ENCODE measurements at places on chromosomes 16 and 17.

DNA sequence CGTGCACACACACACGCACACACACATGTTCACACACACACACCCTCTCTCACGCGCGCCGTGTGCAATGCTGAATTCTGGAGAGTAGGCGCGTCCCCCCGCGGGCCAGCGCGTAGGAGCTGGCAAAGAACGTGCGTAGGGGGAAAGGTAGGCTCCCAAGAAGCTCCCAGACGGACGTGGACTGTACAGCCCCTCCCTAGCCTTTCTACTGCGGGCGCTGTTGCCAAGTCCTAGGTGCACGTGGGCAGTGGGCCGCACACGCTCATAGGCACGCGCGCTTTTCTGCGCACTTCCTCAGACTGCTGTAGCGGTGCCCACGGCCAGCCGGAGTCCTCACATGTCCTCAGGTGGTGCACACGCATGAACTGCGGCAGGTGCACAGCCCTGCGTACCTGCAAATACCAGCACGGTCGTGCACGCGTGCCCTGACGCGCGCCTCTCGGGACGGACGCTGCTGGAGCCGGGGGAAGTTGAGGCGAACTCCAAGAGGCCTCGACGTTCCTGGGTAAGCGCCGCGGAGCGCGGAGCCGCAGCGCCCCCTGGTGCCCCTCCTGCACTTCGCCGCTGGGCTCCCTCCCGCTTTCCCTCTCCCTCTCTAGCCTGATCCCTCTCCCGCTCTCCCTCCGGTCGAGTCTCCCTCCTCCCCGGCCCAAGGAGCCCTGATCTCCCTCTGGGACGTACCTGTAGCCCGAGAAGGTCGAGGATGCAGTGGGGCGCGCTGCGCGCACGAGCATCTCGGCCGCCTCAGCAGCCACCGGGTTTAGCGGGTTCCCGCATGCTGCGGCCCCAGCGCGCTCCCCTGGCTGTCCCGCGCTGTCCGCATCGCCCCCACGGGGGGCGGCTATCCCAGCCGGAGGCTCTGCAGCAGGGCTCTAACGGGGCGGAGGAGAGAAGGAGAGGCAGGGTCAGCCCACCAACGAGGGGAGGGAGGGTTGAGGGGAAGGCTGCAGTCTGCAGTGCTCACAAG, 749 bp downstream of the GRIN2A start:
- DNase-seq = peak; percentile 88

GRCh38 chr17:43308999-43309398, 75.2 kb upstream of the RNU2-1 start:
- no peak for DNase-seq

DNA sequence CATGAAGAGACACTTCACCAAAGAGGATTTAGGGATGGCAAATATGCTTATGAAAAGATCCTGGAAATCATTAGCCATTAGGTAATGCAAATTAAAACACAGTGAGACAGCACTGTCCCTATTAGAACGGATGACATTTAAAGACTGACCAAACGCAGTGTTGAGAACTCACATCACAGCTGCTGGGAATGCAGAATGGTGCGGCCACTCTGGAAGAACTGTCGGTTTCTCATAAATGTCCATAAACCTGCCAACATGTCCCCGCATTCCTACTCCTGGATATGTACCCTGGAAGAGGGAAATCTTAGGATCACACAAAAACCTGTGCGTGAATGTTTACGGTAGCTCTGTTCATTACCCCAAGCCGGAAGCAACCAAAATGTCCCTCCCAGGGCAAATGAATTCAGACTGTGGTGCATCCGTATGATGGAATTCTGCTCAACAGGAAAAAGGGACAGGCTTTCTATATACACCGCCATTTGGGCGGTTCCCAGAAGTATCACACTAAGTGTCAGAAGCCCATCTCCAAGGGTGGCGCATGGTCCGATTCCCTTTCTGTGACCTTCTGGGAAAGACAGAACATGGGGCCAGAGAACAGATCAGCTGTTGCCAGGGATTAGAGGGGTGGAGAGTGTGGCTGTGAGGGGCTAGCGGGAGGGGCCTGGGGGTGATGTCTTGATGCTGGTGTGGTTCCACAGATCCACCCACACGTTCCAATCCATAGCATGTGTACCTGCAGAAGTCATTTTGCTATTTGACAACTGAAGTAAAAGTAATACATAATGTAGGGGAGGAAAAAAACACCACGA, 197.2 kb upstream of the CHMP6 start:
- no peak for DNase-seq

DNA sequence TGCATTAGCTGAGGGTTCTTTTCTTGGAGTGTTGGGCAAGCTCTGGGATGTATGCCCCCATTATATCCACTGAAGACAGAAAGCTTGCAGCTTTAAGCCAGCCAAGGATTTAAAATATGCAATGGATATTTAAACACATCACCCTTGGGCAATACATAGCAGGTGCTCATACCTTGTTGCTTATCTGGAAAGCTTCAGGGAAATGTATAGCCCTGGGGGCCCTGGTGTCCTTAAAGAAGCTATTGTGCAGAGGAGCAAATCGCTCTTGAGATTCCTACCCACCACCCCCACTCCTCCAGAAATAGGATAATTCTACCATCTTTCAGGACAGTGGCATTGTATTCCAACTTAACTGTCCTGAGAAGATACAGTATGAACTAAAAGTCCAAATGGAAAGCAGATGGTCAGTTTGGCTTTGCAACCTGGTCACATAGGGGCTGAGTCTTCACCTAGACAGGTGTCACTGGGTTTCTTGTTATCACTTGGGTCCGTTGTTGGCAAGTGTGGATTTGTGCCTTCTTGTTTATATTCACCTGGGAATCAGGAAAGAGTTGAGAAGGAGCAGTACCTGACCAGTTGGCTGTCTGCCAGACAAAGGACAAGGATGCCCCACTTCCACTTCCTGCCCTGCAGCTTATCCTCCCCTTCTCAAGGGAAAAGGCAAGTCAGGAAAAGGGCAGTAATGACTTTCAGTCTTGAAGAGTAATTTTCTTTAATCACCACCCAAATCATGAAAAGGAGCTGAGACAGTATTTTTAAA, 3.4 kb downstream of the ANKRD40CL start:
- no peak for DNase-seq

GRCh38 chr17:15967706-15968399, 22.9 kb downstream of the ADORA2B start:
- no peak for DNase-seq

DNA sequence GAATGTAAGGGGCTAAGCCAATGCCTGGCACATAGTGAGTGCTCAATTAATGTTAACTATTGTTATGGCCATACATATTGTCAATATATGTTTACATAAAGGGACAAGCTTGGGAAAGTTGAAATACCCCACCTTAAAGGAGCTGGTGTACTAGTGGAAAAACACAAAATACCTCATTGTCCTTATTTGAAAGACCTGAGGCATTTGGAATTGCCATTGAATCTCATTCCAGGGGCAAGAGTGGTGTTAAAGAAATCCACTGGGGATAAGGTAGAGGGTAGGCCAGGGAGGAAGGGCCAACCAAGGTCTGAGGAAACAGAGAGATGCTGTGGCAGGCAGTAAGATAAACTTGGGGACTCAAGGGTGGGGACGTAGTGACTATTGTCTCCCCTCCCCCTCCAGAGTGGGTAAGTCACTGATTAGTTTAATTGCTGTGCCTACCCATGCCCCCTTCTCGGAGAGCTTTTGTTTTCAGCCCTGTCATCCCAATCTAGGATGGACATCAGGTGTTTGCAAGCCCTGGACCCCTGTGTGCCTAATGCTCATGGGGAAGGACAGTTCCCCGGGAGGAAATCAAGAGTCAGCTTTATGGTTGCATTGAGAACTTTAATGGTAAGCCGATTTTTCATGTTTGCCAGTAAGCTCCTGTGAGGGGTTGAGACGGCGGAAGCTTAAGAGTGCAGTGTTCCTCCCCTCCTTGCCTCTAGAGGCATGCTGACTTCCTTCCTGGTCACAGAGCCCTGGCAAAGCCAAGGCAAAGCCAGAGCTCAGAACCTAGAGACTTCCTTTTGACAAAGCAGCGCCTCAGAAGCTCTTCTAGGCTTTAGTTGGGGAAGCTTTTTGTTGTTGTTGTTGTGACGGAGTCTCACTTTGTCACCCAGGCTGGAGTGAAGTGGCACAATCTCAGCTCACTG, 2.5 kb upstream of the HEATR9 start:
- peak; percentile 70 for DNase-seq

DNA sequence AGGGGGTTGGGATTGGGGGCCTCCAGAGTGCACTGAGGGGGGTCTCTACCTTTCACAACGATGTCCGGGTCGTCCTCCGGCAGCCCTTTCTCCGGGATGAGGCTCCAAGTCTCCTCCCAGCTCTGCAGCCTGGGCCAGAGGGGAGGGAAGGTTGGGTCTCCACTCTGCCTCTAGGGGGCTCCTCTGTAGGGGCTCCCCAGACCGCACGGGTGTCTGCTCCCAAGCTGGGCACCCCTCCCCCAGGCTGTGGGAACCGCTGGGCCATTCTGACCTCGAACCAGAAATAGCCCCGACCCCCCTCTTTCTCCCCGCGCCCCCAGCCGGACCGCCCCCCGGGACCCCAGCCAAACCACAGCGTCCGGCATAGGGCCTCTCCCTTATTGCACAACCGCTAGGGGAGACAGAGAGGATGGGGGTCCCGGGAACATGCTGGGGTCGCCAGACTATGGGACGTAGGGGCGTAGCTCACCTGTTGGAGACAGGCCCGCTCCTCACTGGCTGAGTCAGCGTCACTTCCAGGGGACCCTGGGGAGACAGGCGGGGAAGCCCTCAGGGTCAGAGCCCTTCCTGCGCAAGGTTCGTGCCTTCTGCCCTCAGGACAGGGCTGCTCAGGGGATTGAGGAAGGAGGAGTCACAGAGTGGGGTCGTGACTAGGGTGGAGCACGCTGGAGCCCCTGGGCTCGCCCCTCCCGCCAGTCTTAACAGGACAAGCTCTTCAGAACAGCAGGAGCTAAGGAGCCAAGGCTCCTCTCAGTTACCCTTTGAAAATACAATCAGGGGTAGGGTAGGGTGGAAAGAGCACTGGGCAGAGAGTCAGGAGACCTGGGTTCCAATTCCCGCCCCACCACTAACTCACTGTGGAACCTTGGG, 2.7 kb downstream of the PLEKHH3 start:
- DNase-seq = peak; percentile 91

- no peak for DNase-seq
Observed at GRCh38 chr17:48505788-48506187, 25.0 kb downstream of the HOXB1 start.

GRCh38 chr16:85422632-85423550, 190.2 kb upstream of the GSE1 start:
- DNase-seq = peak; percentile 75

DNA sequence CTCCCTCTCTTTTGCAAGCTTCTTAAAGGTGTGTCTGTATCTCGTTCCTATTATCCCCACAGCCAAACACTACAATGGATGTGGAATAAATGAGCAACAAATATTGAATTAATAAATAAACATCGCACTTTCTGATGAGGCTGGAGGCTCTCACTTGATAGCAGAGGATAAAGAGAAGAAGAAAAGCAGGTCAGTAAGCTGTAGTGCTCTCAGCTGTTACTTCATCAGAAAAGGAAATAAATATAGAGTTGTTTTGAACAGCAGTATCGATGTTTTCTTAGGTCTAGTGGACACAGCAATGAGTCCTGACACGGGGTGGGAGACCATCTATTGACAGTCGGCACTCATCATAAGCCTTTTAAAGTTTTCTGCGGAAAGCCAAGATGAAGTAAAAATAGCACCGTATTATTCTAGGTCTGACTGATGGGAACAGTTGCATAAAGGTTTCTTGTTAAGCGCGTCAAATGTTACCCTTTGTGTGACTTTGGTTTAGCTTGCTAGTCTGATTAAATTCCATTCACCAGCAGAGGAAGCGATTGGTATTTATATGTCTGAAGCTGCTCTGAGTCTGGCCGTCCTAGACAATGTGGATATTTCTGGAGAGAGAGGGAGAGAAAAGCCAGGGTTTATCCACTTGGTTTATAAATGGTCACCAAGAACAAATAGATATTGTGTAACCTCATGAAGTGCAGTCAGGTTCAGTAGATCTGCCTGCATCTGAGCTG, 646.1 kb downstream of the CDH11 start:
- no peak for DNase-seq

- no peak for DNase-seq
Observed at GRCh38 chr17:14015271-14015670, 54.0 kb upstream of the COX10 start.

DNA sequence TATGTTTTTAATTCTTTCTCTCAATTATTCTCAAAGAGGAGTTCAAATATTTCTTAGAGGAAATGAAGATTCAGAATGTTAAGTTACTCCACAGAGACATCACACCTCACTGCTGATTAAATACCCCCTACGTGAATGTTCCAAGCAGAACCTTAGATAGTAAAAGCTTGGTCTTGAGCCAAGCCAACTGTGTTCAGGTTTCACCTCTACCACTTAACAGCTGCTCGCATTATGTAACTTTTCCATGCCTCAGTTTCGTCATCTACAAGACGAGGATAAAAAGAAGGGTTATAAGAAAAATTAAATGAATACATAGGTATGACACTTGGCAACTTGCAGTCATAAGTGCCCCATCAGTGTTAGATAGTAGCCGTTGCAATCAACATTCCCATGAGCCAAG, 356.2 kb downstream of the RBFOX1 start:
- no peak for DNase-seq

- DNase-seq = no peak
Observed at GRCh38 chr17:40922239-40922638, 15.2 kb downstream of the KRT23 start.

- no peak for DNase-seq
Observed at GRCh38 chr17:80813318-80813717, 178.3 kb upstream of the CHMP6 start.

DNA sequence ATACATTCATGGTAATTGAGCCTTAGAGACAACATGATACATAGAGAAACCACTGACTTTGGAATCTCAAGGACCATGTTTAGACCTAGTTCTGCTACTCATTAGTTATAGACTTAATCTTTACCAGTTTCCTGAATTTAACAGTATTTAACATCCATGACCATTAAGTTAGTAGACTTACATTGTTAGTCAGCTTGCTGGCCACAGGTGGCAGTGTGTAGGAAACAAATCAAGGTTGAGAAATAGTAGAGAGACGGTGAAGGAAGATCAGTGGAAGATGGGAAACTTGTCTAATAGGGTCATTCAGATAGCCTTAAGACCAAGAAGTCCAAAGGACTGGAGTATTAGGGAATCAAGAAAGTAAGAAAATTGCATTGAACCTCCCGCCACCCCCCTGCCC, 31.0 kb downstream of the OMG start:
- peak; percentile 50 for DNase-seq

DNA sequence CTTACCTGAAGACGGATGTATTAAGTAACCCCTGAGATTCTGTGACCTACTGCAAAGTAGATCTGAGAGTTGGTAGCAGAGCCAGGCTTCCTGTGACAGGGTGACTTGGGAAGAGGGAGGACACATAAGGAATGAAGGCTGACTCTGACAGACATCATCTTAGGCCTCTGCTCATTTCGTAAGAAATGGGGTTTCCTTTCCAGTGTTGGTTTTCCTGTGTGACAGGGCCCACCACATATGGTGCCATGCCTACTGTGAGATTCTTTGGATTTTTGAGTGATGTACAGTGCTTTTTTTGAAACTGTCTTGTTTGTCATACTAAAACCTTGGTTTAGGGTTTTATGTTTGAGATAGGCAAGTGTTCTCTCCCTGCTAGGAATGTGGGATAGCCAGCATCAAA, 12.7 kb downstream of the LIG3 start:
- no peak for DNase-seq

All from GM23338 (cell line).